ENCODE measurements at places on chromosomes 13 and 19.

GRCh38 chr13:21365574-21365973 is 93.5 kb downstream of the ZDHHC20 start:
- no peak for DNase-seq

DNA sequence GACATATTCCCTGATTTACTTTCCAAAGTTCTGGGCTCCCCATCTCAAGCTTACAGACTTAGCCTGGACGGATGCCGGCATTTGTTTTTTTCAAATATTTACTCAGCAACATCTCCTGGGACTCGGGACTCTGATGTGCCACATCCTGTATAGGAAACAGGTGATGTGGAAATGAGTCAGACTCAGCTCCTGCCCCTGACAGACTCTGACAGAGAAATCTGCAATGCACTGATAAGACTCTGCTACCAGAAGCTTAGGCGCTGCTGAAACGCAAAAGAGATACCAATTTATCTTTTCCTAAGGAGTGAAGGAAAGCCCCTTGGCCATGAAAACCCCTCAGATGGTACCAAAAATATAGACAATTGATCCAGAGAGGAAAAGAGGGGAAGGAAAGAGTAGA is 16.2 kb downstream of the LAIR2 start:
- DNase-seq: no peak

DNA sequence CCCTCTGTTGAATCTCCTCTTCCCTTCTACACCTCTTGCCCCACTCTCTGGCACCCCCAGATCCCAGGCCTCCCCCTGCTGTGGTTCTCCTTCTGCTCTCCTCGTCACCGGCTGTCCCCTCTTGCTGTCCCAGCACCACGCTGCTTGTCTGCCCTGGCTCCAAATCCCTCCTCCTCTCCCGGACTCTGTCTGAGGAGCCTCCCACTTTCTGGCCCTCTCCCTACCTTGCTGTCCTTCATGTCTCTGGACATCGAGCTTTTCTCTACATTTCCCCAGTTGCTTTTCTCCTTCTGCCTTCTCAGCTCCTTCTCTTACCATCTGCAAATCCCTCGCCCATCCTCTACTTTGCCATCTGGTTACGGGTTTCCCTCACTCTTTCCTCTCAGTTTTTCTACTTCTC is 1.2 kb downstream of the ZNF347 start:
- DNase-seq: no peak

- no peak for DNase-seq
Measured at GRCh38 chr19:23527797-23528196, 132.5 kb upstream of the ZNF91 start.

DNA sequence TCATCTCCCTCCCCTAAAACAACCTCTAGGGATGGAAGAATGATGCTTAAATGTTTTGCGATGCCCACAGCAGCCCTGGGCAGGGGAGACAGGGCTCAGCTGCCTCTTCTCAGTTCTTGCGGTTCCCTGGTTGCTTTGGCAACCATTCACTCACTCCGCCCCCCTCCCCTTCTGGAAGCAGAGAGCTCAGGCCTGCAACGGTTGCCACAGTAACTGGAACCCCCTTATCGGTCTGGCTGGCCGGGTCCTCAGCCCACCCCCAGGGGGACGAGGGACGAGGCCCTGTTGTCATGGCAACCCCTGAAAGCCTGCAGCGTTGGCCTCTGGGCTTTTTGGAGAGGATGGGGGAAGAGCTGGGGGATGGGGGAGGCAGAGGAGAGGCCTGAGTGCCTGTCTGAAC is 19.5 kb downstream of the NOVA2 start:
- no peak for DNase-seq

DNA sequence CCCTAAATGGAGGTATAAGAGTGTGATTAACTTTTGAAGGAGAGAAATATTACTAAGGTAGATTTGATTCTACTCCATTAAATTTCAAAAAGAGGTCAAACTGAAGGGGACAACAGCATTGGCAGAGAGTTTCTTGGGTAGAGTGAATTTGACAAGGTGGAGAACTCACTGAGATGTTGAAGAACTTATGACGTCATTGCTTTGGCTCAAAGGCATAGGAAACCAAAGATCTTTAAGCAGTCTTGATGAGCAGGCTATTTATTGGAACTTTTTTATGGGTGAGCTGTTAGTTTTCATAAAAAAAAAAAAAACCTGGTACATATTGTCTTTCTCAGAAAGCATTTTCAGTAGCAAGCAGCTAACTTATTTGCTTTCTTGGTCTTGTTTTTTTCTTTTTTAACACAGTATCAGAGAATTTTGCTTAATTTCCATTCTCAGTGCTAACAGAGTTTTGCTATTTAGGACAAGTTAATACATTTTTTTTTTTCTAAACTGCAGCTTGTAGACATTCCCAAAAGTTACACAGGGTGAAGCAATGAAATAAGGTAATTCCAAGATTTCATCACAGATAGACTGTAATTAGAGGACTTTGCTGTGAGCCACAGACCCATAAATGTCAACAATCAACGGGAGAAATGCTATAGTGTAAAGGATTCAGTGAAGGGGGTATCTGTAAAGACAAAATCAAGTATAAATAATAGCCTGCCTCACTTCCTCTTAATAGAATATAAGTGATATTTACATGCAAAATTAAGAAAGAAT is 412.2 kb upstream of the KLHL1 start:
- DNase-seq: no peak

GRCh38 chr19:50510700-50511068 is 307 bp downstream of the JOSD2 start:
- no peak for DNase-seq

- DNase-seq: no peak
Measured at GRCh38 chr19:11019824-11020223, 59.0 kb downstream of the SMARCA4 start.

DNA sequence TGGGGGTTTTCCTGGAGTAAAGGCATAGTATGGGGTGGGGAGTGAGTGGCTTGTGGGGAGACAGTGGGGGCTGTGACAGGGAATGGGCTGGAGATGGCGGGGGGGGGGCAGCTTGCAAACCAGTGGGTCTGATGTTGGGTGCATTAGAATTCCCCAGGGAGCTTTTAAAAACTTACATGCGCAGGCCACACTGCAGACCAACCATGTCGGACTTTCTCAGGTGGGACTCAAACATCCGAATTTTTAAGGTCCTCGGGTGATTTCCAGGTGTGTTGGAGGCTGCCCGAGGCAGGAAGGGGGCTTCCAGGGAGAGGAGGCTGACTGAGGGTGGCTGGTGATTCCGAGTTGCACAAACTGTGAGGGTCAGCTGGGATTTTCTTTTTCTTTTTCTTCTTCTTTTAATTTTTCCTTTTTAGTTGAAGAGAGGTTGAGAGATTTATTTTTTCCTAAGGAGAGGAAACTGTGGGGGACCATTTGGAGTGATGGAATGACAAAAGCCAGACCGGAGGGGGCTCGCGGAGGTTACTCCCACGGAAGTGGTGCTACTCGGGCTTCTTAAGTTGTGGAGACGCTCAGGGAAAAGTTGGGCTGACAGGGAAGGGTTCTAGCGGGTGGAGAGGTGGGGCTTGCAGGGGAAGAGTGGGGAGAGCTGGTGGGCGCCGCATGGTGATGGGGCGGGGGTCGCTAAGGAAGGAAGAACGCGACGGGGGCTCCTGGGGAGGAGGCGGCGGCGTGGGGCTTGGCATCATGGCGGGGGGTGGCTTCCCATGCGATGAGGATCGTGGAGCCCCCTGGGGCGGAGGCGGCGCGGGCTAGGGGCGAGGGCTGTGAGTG is 997 bp upstream of the CACNG8 start:
- no peak for DNase-seq

GRCh38 chr13:73603646-73604045 is 530.6 kb downstream of the KLF12 start:
- no peak for DNase-seq
